Effector memory CD8-positive, alpha-beta T cell (primary cell): ENCODE measurements at places on chromosomes 12 and 14.

GRCh38 chr14:56810836-56811592, 735 bp upstream of the OTX2 start:
- no peak for DNase-seq

DNA sequence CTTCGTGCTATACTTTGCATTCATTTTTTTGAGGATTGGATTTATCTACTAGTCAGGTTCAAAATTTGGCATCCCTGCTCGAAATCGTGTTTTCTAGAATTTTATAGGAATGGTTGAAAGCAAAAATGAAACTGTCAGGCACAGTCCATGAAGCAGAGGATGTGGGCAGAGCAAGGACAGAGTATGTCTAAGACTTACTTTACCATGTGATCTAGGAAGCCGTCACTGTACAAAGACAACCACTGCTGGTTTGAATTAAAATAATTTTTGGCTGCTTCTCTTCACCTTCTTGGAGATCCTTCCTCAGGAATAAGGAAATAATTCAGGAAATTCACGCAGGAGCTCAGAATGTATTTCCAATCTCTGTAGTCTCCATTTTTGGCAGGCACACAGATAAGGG, 31.6 kb upstream of the SGPP1 start:
- no peak for DNase-seq

DNA sequence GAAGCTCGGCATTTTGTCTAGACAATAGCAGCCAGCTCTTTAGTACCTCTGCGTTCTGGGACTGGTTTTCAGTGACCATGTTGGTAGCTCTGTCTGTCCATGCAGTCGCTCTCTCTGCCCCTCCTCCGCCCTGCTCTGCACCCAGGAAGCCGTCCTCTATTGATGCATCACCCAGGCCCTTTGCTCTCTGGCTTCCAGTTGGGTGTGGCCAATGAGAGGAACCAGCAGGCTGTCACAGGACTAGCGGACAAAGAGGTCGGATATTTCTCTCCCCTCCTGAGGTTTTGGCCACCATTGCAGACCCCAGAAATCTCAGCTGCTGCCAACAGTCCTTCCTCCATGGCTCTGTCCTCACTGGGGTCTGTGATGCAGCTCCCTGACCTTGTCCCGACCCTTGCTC, 180.6 kb downstream of the TMEM132D start:
- no peak for DNase-seq

DNA sequence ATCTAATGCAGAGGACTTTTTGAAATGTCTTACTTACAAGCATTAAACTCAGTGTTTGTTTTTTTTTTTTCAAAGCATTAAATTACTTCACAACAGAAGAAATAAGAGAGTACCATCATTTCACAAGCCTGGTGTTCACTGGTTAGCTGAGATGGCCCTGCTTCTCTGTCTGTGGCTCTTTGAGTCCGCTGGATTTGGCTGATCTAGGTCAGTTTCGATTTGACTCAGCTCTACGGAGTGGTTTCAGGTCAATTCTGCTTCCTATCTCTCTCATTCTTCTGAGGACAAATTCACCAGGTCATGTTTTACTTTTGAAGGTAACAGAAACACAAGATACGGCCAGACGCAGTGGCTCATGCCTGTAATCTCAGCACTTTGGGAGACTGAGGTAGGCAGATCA, 1066.1 kb downstream of the FLRT2 start:
- no peak for DNase-seq

DNA sequence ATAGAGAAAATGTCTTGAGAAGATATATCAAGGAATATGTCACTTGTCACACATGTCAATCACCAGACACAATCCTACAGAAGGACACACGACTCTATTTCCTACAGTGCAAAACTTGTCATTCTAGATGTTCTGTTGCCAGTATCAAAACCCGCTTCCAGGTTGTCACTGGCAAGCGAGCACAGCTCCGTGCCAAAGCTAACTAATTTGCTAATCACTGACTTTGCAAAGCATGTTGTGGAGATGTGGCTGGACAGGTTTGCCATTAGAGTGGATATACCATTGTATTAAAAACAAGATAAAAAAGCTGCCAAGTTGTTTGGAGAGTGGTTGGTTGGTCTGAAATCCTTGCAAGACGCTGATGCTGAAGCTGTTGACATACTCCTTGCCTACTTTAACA, 7.9 kb upstream of the SGPP1 start:
- no peak for DNase-seq

DNA sequence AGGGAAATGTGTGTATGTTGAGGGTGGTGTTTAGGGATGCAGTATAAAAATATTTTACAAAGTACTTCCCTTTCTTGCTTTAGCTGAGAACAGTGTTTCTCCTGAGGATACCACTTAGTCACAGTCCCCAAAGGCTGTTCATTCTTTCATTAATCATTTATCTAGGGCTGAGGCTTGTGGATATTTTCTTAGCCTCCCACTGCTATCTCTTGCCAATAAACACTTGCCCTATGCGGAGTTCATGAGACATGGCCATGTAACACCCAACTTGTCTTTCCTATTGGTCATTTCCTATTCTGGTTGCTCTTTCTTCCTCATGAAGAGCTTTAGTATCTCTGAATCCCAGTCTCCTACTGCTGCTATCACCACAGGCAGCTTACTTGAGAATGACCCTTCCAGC, 75.1 kb downstream of the ETNK1 start:
- DNase-seq = no peak
